T-helper 1 cell (primary cell): ENCODE measurements at places on chromosomes 11 and 22.

DNA sequence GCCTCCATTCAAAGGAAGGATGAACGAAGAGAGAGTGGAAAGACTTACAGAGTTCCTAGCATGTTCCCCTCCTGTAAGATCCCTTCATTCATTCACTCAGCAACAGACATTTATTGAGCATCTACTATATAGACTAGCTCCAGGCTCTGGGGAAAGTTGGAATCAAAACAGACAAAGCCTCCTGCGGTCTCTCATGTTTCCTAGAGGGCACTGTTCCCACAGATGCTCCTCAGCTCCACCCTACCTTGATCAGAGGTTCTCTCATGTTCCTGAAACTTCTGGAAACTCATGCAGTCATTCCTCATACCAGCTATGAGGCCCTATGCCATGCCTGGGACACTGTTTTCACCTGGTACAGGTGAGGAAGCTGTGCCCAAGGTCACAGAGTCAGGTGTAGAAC lies 11.1 kb downstream of the ALX4 start:
- no peak for DNase-seq

DNA sequence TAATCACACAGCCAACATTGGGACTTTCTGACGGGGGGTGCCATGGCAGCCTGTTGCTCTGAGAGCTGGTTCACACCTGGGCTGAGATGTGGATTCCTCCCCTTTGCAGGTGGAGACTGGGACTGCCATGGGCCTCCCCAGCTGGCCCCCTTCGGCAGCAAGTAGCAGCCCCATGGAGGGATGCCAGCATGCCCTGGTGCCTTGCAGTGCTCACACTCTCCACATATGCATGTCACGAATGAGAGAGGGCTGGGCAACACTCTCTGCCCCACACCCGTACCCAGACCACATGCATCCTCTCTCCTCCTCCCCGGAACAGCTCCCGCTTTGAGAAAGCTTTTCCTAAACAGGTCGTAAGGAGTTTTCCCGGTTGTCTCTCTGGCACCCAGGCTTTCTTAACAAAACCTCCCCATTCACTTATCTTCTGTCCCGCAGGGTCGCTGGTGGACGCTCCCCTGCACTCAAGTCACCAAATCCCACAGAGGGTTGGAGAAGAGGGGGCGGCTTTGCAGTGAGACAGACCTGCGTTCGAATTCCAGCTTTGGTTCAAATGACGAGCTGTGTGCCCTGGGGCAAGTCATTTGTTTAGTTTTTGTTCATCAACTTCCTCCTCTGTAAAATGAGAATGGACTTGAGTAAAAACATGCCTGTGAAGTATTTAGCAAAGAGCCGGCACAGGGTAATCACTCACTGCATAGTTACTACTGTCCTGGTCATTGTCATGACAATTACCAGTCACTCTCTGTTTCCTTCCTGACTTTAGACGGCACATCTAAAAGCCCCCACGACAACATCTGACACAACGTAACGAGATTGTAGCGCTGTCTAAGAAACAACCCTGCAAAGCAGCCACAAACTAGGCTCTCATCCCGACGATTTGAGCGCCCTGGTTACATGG lies 231.3 kb upstream of the B3GAT1 start:
- DNase-seq: no peak

DNA sequence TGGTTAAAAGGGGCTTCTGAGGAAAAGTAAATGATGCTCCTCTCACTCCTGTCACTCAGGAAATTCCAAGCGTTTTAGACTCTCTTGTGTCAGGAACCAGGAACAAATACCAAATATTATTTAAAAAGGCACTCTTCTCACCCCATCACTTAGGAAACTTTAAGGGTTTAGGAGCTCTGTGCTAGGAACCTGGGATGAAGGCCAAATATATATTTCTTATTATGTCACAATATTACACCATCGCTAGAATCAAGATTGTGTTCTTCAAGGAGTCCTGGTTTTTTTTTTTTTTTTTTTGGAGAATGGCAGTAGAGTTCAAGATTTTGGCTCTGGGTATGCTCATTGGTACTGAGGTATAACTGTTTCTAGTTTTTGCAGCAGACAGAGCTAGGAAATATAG lies 79.0 kb upstream of the HEPHL1 start:
- DNase-seq: no peak

DNA sequence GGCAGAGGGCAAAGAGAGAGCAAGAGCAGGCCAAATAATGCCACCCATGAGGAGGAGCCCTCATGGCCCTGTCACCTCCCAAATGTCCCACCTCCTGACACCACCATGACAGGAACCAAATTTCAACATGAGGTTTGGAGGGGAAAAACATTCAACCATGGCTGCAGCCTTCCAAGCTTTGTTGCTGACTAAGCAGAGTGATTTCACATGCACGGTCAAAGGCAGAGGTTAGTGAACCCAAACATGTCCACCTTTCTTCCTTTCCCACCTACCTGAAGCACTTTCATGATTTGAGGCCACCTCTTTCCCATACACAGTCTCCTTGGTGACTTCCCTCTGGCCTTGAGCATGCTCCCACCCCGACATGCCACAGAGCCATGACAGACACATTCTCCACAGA lies 89.7 kb downstream of the C11orf91 start:
- no peak for DNase-seq

GRCh38 chr11:83630211-83630610 lies 344.0 kb upstream of the CCDC90B start:
- no peak for DNase-seq

DNA sequence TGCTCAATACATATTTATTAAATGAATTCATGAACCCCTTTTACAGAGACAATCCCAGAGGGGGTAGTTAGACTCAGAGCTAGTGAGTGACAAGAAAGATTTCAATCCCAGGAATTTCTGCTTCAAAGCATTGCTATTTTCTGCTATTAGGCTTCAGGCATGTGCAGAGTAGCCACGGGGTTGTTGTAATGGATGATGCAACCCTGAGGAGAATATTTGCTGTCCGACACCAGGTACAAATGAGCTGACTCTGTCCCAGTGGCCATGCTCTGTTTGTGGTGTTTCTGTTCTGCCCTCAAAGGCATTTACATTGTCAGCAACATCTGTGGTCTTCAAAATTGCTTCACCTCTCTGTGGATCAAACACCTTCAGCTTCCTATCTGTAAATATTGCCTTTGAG lies 102.6 kb downstream of the CSNK2A3 start:
- DNase-seq: no peak

GRCh38 chr22:36520423-36520822 lies 8.5 kb downstream of the EIF3D start:
- no peak for DNase-seq

- peak; percentile 91 for DNase-seq
These were observed 119.5 kb downstream of the ENTHD1 start for GRCh38 chr22:39773976-39774539.

DNA sequence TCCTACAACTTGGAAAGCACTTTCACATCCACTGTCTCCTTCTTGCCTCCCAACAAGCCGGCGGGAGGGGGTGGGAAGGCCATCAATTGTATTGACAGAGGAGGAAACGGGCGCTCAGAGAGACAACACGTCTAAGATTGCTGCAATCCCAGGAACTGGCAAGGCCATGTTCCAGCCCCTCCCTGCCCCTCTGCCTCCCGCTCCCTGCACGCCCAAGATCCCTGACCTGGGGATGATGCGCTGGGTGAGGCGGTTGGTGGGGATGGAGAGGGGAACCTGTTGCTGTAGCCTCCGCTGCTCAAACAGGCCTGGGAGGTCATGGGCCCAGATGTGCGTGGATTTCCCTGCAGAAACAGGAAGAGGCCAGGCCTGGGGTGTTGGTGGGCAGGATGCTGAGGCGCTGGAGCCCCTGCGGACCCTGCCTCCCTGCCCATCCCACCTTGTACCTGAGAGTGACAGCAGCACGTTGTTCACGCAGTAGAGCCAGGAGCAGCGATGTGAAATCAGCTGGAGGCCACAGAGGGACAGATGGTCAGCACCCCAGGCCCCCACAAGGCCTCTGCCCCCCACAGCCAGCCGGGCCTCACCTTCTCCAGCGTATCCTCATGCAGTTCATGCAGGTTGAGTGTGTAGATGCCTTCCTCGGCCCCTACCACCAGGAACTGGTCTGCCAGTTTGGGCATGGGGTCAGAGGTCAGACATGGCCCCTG lies 6.8 kb downstream of the MAP4K2 start:
- no peak for DNase-seq

GRCh38 chr11:70445605-70446004 lies 47.3 kb downstream of the CTTN start:
- DNase-seq: no peak

- DNase-seq: peak; percentile 77
These were observed 35.6 kb upstream of the TPBGL start for GRCh38 chr11:75204685-75205563.

- DNase-seq: no peak
These were observed 40.5 kb downstream of the PRCP start for GRCh38 chr11:82859750-82860149.

DNA sequence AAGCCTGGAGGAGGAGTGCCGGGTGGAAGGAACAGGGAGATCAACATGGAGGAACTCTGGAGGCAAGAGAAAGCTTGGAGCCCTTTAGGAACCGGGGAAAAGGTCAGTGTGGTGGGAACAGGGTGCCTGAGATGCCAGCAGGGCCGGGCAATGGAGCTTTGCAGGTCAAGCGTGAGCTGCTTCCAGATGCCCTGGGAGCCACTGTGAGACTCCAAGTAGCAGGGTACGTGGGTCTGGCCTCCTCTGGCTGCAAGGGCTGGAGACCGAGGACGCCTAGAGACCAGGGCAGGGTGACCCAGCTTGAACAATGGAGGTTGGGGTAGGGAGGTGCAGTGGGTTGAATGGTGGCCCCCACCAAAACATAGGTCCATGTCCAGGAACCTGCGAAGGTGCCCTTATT lies 15.6 kb upstream of the EMID1 start:
- DNase-seq: no peak

GRCh38 chr22:47718337-47718736 lies 955.9 kb downstream of the TBC1D22A start:
- no peak for DNase-seq

- no peak for DNase-seq
These were observed 2.9 kb downstream of the SRPRA start for GRCh38 chr11:126265811-126266210.

DNA sequence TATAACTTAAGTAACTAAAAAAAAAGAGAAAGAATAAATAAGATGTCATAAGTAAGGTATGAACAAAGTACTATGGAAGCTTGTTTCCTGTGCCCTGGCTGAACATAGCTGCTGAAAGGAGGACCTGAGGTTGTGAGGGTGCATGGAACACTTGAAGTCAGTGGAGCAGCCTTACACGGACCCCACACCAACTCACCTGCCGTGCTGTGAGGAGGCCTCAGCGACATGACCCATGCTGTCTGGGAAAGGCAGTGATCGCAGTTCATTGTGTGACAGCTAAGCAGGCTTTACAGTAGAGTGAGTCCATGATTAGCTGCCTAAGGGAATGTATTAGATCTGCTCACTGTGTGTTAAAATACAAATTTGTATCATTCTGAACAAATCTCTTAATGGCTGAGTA lies 17.6 kb downstream of the RASSF10 start:
- DNase-seq: no peak

GRCh38 chr22:36914390-36914752 lies 943 bp downstream of the CSF2RB start:
- DNase-seq: no peak

DNA sequence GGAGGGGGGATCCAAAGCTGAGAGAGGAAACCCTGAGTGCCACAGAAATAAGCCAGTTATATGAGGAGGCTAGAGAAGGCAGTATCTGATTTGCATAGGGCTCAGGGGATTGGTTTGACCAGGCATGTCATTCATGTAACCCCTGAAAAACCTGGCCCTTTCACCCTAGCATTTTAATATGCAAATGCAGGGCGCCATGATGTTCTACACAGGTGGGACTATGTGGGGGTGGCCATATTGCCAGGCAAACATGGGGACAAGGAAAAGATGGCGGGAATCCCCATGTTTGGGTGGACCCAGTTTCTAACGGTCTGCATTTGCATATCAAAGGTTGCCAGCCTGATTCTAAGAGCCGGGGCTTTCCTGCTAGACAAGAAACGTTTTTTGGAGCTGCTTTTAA lies 27.2 kb downstream of the CSF2RB start:
- no peak for DNase-seq

- no peak for DNase-seq
These were observed 669 bp upstream of the GAL3ST1 start for GRCh38 chr22:30574997-30575671.

GRCh38 chr11:112504056-112504455 lies 243.4 kb upstream of the PLET1 start:
- no peak for DNase-seq

GRCh38 chr11:67452141-67452952 lies at the start of gene GPR152:
Gene GPR152, minus strand, starts transcription at chr11:67452729. Its CDS starts 5 bp downstream, at chr11:67452724.
- no peak for DNase-seq

DNA sequence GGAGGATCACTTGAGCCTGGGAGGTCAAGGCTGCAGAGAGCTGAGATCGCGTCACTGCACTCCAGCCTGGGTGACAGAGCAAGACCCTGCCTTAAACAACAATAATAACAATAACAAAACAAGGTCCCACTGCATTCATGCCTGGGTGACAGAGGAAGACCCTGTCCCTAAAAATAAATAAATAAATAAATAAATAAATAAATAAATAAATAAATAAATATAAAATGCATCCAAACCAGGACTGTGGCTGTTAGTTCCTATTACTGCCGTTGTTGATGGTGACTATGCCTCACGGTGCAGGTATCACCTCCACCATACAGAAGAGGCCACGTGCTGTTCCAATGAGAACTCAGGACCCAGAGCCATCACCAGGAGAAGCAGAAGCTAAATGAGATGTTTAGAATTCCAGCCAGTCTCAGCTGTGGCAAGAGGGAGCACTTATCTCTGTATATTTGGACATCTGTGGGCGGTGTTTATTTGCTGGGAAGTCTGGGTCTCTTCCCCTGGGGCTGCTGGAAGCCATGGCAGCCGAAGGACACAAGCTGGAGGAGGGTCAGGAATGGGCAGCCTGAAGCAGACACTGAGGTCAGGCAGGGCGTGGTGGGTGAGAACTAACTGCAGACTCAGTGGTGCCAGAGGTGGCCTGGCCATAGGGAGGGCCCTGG lies 21.6 kb downstream of the C11orf86 start:
- no peak for DNase-seq

GRCh38 chr22:22711532-22711913 lies 67.1 kb downstream of the GGTLC2 start:
- no peak for DNase-seq

DNA sequence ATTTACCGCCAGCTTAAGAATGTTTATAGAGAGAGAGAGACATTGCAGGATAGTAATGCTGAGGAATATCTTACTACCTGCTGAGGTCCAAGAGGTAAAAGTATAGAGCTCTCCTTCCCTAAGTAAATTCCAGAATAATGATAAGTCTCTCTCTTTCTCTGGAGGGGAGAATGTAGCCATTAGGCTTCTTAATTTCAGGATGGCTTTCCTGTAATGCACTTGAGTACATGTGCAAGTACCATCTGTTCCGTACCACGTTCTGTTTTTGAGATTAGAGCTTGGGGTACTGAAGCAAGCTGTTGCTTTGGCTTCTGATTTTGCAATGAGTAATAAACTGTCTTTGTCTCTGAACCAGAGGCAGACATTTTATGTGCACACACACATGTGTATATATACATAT lies 1314.0 kb downstream of the JRKL start:
- DNase-seq: no peak

- no peak for DNase-seq
These were observed 46.7 kb upstream of the PARVG start for GRCh38 chr22:44133901-44134571.

GRCh38 chr11:1846453-1846932 lies 6.4 kb upstream of the LSP1 start:
- DNase-seq: no peak
